Activated CD4-positive, alpha-beta T cell treated with anti-CD3 and anti-CD28 coated beads for 36 hours (primary cell): ENCODE measurements at places on chromosomes 5 and 9. TPM values are rescaled to one million over a fixed set of nuclear protein-coding genes. Genes with fewer than 3 reads are reported as not detected.

Gene STKLD1
- total RNA-seq = 0.82 TPM

Gene PDE8B
- total RNA-seq = not detected

Gene PCDHB14
- total RNA-seq = not detected

Gene RMRP
- 11,462 TPM for total RNA-seq

Gene SNCB
- 0.46 TPM for total RNA-seq

Gene FBXW5
- 54.4 TPM for total RNA-seq

Gene RXFP3
- total RNA-seq = not detected

Gene PCDHB3
- not detected for total RNA-seq

Gene GBGT1
- total RNA-seq = 4.8 TPM

Gene CRB2
- not detected for total RNA-seq

Gene ZNF366
- not detected for total RNA-seq

Gene COL27A1
- total RNA-seq = 9.1 TPM

Gene PLEKHG4B
- total RNA-seq = 0.23 TPM

Gene IFNK
- not detected for total RNA-seq

Gene ZDHHC11
- total RNA-seq = 8.5 TPM

Gene PCDHGA9
- 0.09 TPM for total RNA-seq

Gene AGXT2
- not detected for total RNA-seq

Gene TMEM203
- total RNA-seq = 30.7 TPM

Gene CCDC171
- total RNA-seq = 2.8 TPM

Gene LCN10
- total RNA-seq = 1.2 TPM

Gene IL17B
- not detected for total RNA-seq
